NCI-H446 treated with DMSO at 0.1 percent for 48 hours (cell line): ENCODE measurements at places on chromosomes 16 and 17.

GRCh38 chr17:15236281-15237105, 28.6 kb downstream of the PMP22 start:
- DNase-seq = no peak

DNA sequence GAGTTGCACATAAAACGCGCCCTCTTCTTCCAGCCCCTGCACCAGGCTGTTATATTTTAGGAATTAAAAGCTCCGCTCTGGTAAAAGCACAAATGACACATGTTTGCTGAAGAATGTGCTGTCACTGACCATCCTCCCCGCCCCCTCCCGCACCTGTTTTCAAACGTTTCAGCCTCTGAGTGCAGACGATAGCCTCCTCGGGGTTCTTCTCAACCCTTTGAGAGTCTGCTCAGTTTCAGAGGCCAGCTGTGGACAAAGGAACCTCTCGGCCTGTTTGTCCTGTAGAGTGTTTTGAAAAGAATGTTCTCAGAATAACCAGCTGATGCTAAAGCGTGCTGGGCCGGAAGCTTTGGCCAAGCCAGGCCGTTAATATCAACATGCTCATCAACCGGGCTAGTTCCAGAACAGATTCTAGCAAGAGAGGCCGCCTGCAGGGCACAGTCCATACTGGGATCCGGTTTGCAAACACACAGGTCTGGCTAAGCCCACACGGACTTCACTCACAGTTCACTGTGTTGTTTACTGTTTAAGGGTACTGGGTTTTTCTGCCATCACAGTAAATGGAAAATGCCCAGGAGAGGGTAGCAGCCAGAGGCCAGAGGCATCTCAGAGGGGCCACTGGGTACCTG, 6.4 kb upstream of the CACNG4 start:
- DNase-seq = no peak

- no peak for DNase-seq
Measured at GRCh38 chr16:81480606-81481206, 36.1 kb downstream of the CMIP start.

DNA sequence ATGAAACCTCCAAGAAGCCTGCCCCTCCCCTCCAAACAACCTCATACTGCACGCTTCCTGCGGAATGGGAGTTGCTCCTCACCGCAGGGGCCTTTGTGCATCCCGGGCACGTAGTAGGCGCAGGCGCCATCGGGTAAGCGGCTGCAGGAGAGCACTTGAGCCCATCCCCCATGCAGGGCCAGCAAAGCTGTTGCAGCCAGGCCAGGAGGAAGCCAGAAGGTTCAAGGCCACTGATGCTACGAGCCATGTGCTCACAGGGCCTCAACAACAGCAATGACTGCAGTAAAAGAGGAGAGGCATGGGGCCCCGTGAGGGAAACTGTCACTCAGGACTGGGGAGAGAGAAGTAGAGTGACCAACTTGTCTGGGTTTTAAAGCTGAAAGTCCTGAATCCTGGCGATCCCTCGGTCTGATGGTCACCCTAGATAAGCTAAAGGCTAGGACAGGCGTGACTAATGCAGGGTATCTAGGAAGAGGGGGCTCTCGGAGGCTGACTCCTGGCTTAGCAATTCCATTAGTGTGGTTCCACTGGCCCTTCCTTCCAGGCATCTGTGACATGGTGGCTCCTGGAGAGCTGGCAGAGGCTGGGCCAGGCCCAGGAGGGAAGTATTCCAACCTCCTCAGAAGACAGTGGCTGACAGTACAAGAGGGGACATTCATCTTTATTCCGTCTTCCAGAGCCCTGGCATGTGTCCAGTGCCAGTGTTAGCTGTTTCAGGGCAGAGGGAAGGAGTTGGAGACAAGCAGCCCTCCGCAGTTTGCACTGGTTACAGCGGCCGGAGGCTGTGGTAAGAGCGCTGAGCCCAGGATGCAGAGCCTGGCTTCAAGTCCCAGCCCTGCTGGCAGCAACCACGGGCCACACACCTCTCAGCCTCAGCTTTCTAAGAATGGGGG, 20.8 kb downstream of the GOSR2 start:
- DNase-seq = no peak

- DNase-seq = no peak
Measured at GRCh38 chr16:6286176-6286575, 1046.5 kb upstream of the RBFOX1 start.

DNA sequence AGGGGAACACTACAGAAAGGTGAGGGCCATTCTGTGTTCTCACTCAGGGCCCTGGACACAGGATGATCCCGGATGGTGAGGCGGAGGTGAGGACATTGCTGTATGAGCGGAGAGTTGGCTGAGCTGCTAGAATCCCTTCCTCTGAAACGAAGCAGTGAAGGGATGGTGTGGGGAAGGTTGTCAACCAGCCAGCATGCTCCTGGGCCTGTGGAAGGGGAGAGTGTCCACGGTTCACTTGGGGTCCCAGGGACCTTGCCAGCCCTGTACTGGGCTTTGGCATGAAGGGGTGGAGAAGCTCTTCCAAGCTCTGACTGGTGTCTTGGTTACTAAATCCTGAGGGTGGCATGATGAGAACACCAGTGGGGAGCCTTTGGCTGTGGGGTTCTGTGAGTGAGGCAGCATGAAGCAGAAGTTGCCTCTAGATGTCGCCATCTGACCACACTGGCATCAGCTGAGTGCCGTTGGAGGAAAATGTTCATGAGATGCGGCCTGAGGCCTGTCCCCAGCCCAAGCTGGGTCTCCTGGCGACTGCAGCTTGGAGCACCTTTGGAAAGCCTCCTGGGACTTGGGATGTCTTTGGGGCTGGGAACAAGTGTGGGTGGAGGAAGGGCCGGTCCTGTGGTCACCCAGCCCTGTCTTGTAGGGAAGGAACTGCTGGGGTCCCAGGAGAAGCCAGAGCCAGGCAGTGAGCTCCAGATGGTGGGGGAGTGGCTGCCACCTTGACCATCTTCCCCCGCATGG, 14.8 kb downstream of the PDP2 start:
- peak; percentile 28 for DNase-seq

- no peak for DNase-seq
Measured at GRCh38 chr17:57955183-57955931, at the start of gene CUEDC1. CUEDC1 (minus strand) TSS chr17:57955412; CDS start chr17:57885564, 69,848 bp downstream.

GRCh38 chr17:3794557-3795389, 6.2 kb downstream of the ITGAE start:
- no peak for DNase-seq

DNA sequence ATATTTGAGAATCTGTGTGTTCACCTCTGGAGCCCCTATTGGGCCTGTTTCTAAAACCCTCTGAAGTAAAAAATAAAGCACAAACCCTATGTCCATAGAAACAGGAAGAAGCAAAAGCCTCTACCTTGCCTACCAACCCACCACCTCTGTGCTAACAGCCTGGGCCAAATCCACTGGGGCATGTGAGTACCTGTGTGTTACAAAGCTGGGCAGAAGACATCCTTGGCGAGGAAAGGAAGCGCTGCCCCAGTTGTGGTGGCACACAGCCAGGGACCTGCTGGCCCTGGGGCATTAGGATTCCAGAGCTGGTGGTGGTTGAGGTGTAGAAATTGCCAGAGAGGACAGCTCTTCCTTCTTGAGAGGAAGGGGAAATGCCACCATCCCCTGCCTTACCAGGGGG, 30.0 kb downstream of the MYO18A start:
- DNase-seq = no peak

GRCh38 chr17:44184212-44184810, 2.5 kb upstream of the TMUB2 start:
- DNase-seq = no peak

GRCh38 chr17:20256144-20256543, 211.2 kb downstream of the LGALS9B start:
- no peak for DNase-seq

DNA sequence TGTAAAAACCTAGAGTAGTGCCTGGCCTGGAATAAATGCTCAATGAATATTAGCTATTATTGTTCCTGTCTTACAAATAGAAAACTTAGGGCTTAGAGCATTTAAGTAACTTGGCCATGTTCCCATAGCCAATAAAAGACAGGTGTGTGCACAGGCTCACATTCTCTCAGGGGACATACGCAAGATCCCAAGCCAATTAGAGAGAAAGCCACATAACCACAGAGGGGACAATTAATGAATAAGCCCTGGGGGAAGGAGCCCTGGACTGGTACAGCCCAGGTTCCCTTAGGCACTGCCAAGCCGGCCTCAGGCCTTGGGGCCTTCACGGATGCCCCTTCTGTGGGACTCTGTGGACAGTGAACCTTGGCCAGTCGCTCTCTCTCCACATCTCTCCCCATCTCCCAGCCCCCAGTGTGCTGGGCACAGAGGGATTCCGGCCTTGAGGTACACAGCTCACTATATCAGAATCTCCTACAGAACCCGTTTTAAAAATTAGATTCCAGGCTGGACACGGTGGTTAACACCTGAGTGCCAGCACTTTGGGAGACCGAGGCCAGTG, 27.3 kb upstream of the ABCC12 start:
- DNase-seq = no peak

GRCh38 chr17:34511265-34511664, 68.1 kb upstream of the TMEM132E start:
- no peak for DNase-seq

- no peak for DNase-seq
Measured at GRCh38 chr17:75712446-75712845, 8.8 kb upstream of the ITGB4 start.

DNA sequence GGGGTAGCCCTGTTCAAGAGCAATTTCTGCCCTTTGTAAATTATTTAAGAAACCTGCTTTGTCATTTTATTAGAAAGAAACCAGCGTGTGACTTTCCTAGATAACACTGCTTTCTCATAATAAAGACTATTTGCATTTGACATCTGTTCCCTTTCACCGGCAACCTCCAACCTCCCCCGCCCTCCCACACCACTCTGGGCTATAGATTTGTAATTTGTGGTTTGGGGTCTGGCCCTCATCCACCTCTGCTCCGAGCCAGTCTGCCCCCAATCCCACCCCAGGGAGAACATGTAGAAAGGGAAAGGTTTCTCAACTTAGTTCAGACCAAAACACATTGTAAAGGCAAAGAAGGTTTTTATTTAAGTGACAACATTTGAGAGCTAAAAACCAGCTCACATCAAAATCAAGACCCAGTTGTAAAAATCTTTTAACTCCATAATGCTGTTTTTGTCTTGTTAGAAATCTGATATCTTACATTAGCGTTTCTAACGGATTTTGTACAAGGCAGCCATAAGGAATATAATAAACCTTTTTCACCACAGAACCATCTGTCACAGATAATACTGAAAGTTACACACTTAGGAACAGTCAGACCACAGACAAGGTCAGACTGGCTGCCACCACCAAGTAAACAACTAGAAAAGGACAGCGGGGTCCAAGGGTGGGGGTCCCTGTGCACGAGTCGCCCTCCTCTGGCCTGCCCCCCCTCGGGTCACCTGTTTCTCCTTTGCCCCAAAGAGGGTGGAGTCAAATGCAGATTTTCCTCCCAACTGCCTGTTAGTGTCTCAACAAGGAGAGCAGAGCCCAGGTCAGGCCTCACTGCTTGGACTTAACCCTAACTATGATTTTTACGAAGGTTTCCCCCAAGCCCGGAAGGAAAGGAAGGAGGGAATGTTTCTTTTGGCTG, 6.9 kb downstream of the PIMREG start:
- no peak for DNase-seq

DNA sequence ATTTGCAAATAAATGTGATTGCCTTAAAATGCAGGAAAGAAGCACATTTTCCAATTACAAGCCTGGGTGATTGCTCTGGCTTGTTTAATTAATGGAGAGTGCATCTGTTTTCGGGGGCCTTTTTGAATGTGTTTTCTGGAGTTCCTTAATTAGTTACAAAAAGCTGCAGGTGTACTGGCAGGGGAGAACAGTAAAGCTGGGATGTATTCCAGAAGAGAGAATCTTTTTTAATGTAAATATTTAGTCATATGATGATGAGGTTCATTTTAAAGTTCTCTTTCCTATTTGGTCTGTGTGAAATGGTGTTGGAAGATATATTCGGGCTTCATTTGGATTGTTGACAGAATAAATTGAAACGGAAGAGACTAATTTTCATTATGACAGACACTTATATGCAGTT, 70.9 kb upstream of the N4BP1 start:
- DNase-seq = no peak

DNA sequence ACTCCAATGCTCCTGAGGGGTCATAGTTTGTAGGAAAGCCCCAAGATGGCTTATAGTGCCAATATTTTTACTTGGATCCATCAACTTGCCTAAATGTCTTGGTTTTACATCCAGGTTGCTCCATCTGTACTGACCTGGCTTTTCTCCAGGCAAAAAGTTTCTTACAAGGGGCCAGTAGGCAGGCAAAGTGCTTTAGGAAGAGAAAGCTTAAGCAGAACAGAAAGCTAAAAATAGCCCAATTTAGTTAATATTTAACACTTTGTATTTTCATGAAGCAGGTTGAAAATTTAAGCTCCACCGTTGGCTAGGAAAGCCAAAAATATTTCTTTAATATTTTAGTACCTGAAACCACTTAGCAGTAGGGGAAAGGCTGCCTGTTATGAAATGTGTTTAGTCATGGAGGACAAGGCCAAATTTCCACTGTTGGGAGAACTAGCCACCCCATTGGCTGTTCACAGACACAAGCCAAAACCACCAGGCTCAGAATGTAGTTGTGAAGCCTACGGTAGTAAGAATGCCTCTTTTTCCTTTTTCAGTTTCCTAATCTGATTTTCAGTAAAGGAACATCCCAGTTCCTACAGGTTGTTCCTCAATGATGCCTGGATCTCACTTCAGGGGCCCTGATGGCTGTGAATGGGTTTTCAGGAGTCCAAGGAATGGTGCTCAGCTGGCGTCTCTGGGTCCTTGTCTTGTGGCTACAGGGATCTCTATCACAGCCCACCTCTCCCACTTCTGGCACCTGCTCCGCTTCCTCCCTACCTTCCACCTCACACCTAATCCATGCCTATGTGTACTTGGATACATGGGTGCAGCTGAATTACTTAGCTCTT, 324.8 kb downstream of the PMP22 start:
- no peak for DNase-seq

- no peak for DNase-seq
Measured at GRCh38 chr16:27401768-27402568, at the start of gene IL21R. IL21R (plus strand) TSS chr16:27402174; CDS start chr16:27430072, 27,898 bp downstream.

DNA sequence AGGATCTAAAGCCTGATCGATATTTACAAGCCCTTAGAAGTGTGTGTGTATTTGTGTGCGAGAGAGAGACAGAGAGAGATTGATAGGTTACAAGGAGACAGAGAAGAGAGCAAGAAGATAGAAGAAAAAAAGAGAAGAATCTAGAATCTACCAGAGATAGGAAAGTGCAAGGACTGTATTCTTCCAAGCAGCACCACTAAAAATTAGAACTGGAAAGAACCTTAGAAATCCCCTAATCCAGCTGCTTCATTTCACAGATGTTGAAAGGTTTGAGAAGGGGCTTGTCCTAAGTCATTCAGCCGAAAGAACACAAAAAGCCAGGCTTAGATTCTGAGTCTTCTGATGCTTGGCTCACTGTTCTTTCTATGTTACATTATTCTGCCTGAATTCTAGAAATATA, 92.2 kb downstream of the HS3ST3A1 start:
- no peak for DNase-seq

GRCh38 chr16:76696876-76697275, 419.7 kb downstream of the CNTNAP4 start:
- no peak for DNase-seq
